ENCODE measurements at places on chromosomes 5 and 9.

GRCh38 chr5:137332296-137332695 is 166.8 kb downstream of the SPOCK1 start:
- DNase-seq: no peak

GRCh38 chr5:99037668-99038067 is 108.9 kb upstream of the CHD1 start:
- DNase-seq: no peak

GRCh38 chr5:159456722-159457465 is 126.6 kb upstream of the IL12B start:
- DNase-seq: no peak

- DNase-seq: no peak
Observed at GRCh38 chr9:78577156-78577906, 280.4 kb downstream of the PSAT1 start.

DNA sequence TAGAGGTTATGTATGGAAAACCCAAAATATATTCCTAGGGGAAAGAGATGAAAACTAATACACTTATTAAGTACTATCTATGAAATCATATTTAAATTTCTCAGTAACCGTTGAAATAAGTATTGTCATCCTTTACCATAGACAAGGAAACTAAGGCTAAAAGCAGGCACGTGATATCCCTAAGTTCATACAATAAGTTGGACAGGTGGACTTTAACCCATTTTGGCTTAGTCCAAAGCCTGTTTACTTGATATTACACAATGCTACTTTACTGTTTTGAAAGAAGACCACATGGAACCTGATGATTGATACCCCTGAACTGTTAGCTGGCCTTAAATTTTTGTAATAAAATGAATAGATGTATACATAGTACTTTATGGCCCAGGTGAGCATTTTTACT is 3.5 kb downstream of the NFX1 start:
- no peak for DNase-seq

DNA sequence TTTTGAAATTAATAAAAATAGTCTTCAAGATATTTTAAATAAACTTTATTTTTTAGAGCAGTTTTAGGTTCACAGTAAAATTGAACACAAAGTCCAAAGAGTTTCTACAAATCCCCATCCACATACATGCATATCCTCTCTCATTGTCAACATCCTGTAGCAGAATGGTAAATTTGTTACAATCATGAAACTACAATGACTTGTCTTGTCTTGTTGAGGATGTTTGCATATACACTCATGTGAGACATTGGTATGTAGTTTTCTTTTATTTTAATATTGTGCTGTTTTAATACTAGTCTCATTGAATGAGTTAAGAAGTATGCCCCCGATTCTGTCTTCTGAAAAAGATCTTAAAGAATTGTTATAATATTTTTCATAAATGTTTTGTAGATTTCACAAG is 447.0 kb upstream of the EDIL3 start:
- no peak for DNase-seq

GRCh38 chr5:4080370-4080769 is 484.7 kb downstream of the IRX1 start:
- DNase-seq: no peak

DNA sequence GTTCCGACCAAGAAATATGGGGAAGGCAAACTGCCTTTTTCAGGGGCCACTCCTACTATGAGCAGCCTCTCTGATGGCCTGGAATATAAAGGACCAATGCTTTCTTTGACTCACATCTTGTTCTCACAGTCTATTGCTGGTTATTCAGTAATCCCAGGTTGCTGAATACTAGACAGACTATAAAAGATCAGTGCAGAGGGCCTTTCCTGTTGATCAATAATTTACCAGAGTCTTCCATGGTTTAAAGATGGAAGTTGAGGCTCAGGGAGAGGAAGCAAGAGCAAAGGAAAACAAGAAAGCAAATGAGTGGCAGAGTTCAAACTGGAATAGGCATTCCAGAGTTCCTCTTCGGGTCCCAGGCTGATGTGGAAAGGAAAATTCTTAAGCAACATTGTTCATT is 62.9 kb downstream of the FBXO38 start:
- no peak for DNase-seq

- no peak for DNase-seq
Observed at GRCh38 chr9:33697171-33697570, 98.2 kb upstream of the PRSS3 start.

DNA sequence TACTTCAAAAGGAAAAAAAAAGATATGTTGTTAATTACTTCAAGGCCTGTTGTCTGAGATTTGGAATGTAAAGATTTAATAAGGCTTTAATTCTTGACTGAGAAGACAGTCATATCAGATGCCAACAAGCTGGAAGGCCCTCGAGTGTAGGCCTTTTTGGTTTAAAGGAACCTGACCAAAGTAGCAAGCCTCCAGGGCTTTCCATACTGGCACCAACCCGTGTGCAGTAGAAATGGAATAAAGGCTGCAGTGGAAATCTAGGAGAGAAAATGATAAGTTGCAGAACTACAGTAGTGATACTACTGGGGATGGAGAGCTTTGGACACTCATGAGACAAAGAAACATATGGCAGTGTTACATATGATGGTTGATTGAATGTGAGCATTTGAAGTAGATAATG is 358.0 kb downstream of the TAF11L14 start:
- DNase-seq: no peak

DNA sequence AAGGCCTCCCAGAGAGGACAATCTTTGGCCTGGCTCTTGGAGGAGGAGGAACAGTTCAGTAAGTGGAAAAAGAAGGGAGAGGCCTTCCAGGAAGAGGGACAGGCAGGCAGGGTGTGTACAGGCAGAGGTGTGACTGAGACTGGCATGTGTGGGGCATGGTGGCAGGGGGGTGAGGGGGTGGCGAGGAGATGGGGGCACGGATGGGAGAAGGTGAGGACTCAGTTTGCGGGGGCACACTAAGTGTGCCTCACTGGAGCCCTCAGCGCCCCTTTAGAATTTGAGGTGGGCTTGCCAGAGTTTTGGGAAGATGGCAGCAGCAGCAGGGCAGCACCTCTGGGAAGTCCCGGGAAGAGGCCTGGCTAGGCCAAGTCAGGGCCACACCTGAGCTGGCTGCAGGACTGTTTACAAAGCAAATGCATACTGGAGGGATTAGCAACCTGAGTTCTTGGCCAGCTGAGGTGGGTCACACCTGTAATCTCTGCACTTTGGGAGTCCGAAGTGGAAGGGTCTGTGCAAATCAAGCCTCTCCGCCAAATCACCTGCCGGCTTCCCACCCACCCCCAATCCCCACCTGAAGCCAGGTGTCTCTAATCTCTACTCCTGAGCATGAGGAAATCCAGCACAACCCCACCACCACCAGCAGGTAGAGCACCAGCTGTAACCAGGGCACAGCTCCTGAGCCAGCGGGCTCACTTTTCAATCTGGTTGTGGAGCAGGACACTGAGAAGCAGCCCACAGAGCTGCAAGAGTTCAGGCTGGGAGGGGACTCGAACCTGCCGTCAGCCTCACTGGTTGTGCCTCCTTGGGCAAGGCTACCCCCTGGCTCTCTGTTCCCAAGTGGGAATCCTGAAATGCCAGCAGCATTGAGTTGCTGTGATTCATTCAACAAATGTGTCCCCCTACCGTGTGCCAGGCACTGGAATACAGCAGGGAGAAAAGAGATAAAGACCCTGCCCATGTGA is 10.2 kb upstream of the GABRP start:
- DNase-seq: no peak

DNA sequence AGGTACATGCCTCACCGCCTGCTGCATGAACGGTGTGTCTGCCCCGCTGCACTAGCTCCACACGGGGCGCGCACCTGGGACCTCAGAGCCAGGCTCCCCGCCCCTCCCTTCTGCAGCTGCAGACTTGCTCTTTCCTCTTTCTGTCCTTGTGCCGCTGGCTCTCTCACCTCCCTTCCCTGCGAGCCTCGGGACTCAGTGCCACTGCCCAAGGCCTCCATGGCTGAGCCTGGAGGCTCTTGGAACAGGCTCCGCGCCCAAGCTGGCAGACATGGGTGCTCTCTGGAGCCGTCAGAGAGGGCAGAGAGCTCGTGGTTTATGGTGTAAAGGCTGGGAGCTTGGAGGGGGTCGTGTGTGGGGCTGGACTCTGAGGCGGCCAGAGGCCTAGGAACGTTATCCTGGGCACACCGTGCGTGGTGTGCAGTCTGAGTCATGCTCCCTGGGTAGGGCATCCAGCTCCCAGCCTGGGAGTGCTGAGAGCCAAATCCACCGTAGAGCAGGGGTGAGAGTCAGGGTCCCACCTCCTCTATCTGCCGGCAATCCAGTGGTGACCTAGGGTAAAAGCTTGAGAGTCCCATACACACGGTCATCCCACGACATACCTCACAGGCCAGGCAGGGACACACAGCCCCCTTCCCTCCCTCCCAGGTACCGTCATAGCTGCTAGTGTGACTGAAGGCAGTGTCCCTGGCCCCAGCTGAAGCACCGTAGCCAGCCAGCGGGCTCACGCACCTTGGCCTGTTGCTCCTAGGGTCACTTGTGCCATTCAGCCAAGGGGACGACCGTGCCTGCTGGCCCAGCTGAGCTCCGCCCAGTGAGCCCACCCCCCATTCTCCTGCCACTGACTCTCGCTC is 22.4 kb downstream of the GOLGA2 start:
- no peak for DNase-seq

DNA sequence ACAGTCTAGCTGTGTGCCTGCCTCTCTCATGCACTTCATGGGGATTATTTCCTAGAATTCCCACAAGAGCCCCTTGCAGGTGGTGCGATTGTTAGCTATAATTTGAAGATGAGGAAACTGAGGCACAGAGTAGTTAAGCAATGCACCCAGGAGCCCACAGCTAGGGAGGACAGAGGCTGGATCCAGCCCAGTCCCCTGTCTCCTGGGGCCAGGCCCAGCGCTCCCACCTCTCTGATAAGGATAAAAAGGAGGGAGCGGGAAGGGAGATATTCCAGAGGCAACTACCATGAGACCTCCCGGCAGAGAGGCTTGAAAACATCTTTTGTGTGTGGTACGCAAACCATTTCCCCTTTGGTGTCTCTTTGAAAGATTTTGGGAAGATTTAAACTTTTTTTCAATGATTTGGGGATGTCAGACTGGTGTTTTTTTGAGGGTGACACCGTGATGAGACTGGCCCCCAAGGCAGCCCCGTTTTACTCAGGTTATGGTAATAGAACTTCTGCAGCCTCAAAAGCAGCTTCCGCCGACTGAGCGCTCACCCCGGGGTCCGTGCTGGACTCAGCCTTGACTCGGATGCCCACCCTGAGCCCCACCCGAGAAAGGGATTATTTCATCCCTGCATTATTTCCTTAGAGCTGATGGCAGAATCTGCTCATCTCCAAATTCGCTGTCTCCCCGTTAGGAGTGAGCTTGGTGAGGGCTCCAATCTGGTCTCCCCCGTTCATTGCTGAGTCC is 144.7 kb upstream of the IER5L start:
- no peak for DNase-seq

DNA sequence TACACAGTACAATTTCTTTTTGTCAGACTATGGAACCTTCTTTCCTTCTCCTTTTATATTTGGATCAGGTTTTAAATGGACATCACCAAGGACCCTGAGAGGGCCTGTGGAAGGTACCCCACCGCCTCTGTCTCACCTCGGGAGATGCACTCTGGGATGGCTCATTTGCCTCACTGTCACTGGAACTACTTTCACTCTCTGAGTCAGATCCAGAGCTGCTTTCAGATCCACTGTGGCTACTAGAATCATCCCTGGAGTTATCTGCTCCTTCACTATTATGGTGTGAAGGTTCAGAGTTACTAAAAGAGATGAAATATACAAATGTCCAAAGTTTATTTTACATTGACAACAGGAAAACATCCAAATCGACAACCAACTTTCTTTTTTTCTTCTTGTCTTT is 24.6 kb downstream of the LEAP2 start:
- DNase-seq: no peak

- no peak for DNase-seq
Observed at GRCh38 chr9:100474924-100475276, 2.0 kb downstream of the TMEFF1 start.

- no peak for DNase-seq
Observed at GRCh38 chr9:71765693-71766092, 2.6 kb downstream of the CEMIP2 start.

- no peak for DNase-seq
Observed at GRCh38 chr9:911005-911404, 65.5 kb upstream of the DMRT3 start.

GRCh38 chr5:1961304-1961946 is 78.7 kb upstream of the IRX4 start:
- no peak for DNase-seq

GRCh38 chr5:150615141-150615699 is 25.2 kb upstream of the SYNPO start:
- no peak for DNase-seq

DNA sequence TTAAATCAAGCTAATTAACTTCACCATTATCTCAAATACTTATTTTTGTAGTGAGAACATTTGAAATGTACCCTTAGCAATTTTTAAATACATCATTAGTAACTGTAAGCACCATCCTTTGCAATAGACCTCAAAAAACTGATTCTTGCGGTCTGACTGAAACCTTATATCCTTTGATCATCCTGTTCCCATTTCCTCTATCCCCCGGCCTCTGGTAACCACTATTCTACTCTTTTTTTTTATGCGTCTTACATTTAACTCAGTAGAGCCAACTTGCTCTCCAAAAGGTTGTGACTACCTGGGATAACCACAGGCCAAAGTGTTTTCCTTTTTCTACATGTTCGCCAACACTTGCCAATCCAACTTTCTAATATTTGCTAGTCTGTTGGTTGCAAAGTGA is 106.1 kb downstream of the IRX1 start:
- DNase-seq: no peak

DNA sequence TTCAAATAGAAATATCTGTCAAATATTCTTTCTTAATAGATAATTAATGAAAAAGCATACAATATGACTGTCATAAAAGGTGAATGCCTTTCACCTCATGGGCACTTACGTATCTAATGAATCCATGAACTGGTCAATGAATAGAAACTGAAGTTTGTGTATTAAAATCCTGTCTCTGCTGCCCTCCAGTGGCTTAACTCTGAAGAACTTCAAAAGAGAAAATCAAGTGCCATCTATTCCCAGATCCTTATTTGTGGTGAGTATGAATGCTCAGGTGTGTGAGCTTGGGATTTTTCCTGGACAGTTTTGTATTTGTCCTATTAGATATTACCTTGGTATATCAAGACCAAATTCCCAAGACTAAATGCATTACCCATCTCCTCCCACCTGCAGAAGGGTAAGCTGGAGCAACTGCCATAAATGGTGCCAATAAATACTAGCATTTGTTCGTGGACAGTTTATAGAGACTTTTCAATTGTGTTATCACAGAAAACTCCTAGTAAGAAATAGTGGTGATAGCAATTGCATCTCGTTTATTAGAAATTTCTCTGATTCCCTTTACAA is 44.0 kb upstream of the SVEP1 start:
- DNase-seq: peak; percentile 77

DNA sequence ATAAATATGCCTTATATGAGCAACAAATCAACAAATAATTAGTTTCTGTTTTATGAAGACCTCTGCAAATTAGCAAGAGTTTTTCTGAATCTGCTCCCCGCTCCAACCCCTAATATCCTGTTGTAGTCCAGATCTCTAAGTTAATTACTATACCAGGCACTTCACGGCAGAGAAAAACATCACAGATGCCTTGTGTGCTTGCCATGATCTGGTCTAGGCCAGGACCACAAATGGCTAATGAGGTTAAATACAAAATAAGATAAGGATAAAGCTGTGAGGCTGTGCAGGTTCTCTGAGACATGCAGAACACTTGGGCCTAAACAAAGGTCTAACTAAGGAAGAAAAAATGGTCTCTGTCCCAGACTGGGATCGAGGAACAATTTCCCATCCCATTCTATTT is 150.8 kb downstream of the SLIT3 start:
- DNase-seq: no peak

- no peak for DNase-seq
Observed at GRCh38 chr5:134383980-134384697, 12.8 kb downstream of the UBE2B start.

- DNase-seq: no peak
Observed at GRCh38 chr5:178533136-178533535, 57.1 kb downstream of the COL23A1 start.
